T-helper 9 cell (primary cell): ENCODE measurements at places on chromosomes 5 and 9.

DNA sequence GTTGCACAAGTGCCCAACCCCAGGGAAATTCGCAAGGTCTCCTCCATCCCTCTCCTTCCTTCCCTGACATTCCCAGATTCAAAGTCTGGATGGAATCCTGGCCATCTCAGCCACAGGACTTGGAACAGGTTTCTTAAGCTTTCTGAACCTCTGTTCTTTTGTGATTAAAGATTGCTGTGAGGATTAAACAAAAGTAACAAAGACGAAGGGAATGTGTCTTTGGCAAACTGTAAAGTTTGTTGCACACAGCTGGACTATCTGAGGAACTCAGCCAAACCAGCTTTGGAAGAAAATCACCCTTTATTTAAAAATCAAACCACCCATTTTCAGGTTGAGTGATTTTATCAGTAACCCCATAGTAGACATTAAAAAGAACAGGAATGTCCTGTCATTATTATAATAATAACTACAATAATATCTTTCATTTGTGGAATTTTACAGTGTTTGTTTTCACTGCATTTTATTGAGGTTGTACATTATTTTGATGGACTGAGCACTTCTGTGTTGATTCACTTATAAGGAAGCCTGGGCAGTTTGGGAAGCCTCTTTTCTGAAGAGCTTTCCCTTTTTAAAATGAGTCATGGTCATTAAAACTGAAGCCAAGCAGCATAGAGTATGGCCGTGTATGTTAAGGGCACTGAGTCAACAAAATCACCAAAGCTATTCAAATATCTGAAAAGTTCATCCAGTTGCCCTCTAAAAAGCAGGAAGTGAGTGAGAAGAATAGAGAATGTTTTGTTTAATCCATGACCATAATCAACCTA is 310.2 kb downstream of the AGTPBP1 start:
- no peak for DNase-seq

GRCh38 chr5:95327211-95327610 is 42.3 kb upstream of the MCTP1 start:
- DNase-seq, result no peak

DNA sequence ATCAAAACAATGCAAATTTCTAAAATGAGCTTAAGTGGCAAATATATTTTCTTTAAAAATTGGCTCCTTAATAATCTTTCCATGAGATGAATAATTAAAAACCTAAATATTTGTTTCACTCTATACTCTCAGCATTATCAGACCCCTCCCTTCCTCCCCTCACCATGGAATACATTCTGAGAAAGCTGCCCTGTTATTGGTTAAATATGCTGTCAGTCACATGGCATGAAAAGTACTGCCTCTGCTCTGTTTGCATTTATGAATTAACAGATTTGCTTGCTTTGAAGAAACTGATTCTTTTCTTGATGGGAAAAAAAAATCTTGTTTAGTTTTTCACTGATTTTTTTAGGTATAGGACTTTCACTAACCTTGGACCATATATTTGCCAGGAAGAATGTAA is 17.0 kb upstream of the RPS23 start:
- DNase-seq, result no peak

GRCh38 chr9:12819436-12820185 is 44.8 kb downstream of the LURAP1L start:
- no peak for DNase-seq

DNA sequence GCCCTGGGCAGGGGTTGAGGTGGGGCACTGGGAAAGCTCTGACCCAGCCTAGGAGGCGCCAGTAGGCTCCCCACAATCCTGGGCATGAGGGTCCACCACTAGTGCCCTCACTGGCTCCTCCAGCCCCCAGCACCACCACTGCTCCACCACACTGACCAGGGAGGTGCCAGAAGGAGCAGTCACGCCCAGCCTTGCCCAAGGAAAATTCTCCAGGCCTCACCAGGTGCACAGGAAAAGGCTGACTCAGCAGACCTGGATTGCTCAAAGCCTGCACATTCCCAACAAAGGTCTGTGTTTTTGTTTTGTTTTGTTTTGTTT is 62.9 kb downstream of the ZNF354C start:
- no peak for DNase-seq

DNA sequence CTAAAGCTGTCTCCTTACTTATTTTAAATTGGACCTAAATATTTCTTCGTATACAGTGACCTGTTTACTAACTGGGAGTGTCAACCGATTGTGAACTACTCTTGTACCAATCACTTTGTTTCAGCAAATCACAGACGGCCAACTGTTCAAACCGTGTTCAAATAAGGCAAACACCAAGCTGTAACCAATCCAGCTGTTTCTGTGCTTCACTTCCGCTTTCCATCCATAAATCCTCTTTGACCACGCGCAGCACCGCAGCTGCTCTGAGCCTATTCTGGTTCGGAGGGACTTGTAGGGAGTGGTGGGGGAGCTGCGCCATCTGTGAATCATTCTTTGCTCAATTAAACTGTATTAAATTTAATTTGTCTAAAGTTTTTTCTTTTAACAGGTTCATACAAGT is 4.8 kb upstream of the FAM240B start:
- DNase-seq, result no peak

GRCh38 chr5:125554355-125554754 is 807.9 kb upstream of the ZNF608 start:
- no peak for DNase-seq

GRCh38 chr5:162496100-162496808 is 428.7 kb downstream of the GABRG2 start:
- no peak for DNase-seq

- DNase-seq, result no peak
Measured at GRCh38 chr5:172845154-172845553, 11.1 kb downstream of the ERGIC1 start.

GRCh38 chr5:13250464-13251291 is 693.8 kb downstream of the DNAH5 start:
- no peak for DNase-seq

DNA sequence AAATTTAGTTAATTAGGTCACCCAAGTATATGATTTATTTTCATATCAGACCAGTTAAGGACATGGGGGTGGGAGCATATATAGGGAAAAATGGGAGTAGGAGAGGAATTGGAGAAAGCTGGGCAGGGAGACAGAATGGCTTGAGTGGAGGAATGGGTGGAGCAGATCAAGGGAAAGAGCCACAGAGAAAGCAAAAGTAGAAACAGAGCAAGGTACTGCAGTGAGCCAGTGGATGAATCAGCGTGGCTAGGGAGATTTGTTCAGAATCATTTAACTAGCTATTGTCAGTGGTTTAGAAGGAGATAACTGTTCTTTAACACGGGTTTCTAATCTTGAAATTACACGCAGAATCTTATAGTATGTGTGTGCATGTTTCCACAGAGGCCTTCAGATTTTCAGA is 37.4 kb downstream of the SNX24 start:
- DNase-seq, result no peak

- DNase-seq, result no peak
Measured at GRCh38 chr9:23088932-23089364, 642.3 kb downstream of the DMRTA1 start.

GRCh38 chr5:179802207-179802883 is 4.3 kb downstream of the MGAT4B start:
- no peak for DNase-seq

GRCh38 chr9:137302118-137302448 is at the start of gene NRARP:
NRARP (minus strand) TSS chr9:137302271; CDS start chr9:137301928, 343 bp downstream.
- peak; percentile 87 for DNase-seq

DNA sequence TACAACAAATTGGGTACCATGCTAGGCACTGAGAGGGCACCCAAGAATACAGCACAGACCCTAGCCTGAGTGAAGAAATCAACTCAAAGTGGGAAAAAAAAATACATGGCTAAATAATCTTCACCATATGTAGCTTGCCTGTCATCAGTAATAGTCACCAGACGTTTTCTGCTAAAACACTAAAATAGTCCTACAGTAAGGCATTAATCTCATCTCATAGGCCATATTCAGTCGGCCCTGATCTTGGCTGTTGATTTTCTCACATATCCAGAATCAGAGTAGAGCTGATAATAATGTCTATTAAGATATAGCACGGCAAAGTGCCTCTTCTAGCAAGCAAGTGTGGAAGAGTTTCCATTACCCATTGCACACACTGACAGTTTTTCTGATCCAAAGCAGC is 322.1 kb upstream of the SLC30A5 start:
- no peak for DNase-seq

DNA sequence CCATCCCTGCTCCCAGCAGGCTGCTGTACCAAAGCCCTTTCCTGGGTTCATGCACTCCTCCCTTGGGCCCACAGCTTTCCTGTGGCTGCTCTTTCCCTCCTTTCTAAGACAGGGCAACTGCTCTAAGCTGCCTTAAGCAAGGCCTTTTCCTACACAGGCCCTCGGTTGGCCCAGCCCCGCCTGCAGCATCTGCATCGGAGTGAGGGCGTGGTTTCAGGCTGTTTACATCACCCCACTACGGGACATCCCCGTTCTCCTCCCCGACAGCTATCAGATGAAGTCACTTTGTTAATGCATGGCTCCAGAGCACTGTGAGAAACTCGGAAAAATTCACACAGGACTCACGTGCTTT is 3.4 kb downstream of the DPH7 start:
- no peak for DNase-seq

GRCh38 chr5:7828269-7828668 is 22.7 kb downstream of the CFAP90 start:
- no peak for DNase-seq

DNA sequence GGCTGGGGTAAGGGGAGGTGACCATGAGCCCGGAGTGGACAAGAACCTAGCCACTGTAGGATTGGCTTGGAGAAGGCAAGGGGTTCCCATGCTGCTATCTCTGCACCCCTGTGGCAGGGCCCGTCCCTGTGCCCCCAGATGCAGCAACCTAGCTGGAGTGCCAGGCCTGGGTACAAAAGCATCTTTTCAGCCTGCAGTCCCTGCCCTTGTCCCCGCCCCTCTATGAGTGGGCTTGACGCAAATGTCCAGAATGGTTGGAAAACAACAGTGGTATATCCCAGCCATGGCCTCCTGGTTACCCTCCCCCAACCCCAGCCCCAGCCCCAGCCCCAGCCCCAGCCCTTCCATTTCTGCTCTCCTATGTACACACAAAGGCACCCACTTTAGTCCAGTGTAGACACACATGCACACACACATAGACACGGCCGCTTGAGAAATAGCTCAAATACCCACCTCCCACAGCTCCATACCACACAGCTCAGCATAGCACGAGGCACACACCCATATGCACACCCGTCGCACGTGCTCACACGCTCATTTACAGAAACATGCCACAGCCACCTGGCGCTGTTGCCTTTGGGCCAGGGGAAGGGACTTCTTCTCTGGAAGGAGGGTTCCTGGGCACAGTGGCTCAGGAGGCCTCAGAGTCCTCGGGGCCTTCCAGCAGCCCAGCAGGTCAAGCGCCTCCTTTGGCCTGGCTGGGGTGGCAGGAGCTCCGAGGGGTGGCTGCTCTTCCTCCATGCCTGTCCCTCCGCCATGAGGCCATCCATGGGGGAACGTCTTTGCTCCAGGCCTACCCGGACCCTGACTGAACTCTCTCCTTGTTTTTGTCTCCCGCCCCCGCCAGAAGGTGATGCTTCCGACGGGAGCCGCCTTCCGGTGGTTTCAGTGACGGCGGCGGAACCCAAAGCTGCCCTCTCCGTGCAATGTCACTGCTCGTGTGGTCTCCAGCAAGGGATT is 34.1 kb downstream of the CXXC5 start:
- no peak for DNase-seq

DNA sequence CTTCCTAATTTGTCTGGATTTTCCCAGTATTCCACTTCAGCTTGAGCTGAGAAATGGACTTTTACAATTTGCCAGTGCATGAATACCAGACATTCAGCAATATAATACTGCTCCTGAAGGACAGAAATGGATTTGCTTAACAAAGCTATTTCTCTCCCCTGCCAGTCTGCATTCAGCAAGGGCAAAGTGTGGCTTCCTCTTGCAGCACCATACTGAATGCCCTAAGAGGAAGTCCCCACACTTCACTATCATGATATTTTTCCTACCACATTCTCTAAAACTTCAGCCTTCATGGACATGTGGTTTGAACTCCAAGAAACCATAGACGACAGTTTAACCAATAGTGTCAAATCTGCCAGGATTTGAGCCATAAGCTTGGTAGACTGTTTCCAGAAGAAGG is 19.8 kb upstream of the TLE4 start:
- DNase-seq, result no peak

DNA sequence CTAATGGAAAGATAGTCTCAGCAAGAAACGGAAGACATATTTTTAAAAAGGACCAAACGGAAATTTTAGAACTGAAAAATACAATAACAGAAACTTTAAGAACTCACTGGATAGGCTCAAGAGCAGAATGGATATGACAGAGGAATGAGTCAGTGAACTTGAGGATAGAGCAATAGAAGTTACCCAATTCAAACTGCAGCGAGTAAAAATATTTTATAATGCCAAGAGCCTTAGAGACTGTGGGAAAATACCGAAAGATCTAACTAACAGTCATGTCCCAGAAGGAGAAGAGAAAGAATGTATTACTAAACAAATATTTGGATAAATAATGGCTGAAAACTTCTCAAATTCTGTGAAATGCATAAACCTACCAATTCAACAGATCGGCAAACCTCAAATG is 40.8 kb downstream of the ADAMTS2 start:
- DNase-seq, result no peak

DNA sequence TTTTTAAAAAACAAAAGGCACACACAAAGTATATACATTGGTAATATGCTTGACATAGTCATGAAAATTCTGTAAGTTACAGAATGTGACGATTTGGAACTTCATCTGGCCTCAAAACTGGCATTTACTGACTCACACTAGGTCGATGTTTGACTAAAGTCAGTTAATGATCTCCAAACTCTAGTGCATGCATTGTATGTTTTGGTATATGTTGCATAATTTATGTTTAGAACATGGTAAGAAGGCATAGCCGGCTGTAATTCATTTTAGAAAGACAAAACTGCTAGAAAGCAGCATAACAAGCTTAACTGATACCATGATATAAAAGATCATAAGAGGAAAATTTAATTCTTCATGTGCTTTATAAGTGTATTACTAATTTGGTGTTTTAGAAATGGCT is 58.6 kb upstream of the RICTOR start:
- no peak for DNase-seq

- peak; percentile 51 for DNase-seq
Measured at GRCh38 chr9:93096131-93096802, at the start of gene CARD19. CARD19 (plus strand) TSS chr9:93096217; CDS start chr9:93096346, 129 bp downstream.

- no peak for DNase-seq
Measured at GRCh38 chr5:144275329-144275728, 104.7 kb downstream of the KCTD16 start.

GRCh38 chr9:121505903-121506735 is 6.5 kb upstream of the GGTA1 start:
- no peak for DNase-seq

DNA sequence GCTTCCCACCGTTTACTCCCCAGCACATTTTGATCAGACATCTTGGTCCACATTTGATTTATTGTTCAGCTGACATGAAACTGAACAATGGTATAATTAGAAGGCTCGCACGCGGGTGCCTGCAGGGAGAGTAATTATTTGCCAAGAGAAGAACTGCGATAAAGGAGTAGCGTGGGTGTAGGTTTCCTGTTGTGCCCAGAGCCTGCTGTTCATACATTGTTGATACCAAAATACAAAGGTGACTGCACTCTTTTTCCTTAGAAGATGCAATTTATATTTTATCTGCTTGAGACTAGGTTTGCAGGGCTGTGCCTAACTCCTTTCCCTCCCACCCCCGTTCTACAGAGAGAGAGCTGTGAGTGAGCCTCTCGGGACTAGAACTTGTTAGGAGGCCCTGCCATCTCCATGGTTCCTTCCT is 241.8 kb upstream of the MSX2 start:
- DNase-seq, result no peak
